ENCODE measurements at places on chromosomes 3 and 15.

GRCh38 chr3:50436114-50436674 lies 67.2 kb downstream of the CACNA2D2 start:
- DNase-seq, result peak; percentile 57

- no peak for DNase-seq
Measured at GRCh38 chr15:80659375-80659774, 35.7 kb upstream of the ABHD17C start.

- no peak for DNase-seq
Measured at GRCh38 chr15:39778021-39778420, 4.6 kb downstream of the FSIP1 start.

DNA sequence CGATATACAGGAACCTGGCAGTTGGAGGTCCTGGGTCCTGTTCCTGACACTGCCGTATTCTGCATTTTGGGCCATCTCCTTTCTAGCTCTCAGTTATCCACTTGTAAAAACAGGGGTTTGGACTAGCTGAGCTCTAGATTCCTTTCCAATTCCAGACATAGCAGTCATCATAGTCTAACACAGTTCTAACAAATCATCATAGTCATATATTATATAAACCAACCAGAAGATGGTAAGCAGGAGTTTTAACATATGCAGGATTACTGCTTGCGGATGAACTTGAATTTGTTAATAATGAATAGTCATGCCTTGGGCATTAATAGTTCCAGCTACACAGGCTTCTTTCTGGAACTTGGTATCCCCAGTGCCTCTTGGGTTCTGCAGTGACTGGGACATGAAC lies 26.6 kb downstream of the MASP1 start:
- DNase-seq, result no peak

DNA sequence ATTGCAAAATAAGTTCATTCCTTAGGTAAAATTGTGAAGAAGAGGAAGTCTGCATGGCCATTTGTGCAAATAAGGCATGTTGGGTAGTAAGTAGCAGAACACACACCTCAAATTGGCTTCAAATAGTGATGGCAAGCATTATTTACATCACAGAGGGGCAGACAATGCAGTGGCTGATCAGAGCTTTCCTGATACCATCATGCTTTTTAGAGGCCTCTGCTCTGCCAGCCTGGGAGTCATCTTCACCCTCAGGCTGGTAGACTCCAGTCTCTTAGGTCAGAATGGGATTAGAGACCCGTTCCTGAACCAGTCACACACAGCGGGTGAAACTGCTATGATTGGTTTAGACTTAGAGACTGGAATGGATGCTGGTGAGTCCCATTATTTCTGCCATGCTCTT lies 396.0 kb upstream of the MCTP2 start:
- DNase-seq, result no peak
